ENCODE measurements at places on chromosomes 6 and 20. TPM values are rescaled to one million over a fixed set of nuclear protein-coding genes. Genes with fewer than 3 reads are reported as not detected.

- no peak for DNase-seq
These were observed 82.7 kb upstream of the FABP7 start for GRCh38 chr6:122696853-122697252.

AP5S1 gene
- 10.6 TPM for polyA plus RNA-seq

FAM83C gene
- polyA plus RNA-seq = not detected

- DNase-seq = peak; percentile 46
These were observed 26.5 kb downstream of the BCKDHB start for GRCh38 chr6:80133020-80133419.

DNA sequence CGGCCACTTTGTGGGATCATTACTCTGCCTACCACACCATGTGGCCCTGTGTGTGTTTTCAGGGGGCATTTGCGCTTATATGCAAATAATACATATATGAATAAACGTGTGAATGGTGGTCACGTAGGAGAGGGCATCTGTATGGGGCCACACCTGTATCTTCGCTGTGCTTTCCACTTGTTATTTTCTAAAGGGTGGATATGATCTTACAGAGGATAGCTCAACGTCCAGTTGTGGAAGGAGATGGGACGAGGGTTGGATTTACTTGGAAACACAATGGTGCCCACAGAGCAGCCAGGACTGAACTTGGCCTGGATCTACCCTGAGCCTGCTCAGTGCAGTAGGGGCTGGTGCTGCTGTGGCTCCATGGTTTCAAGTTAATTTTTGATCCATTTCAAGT, 93.3 kb downstream of the YTHDF1 start:
- no peak for DNase-seq

- DNase-seq = no peak
These were observed 2.6 kb downstream of the TRERF1 start for GRCh38 chr6:42448927-42449659.

JPH2 gene
- 1.4 TPM for polyA plus RNA-seq

PI16 gene
- 0.95 TPM for polyA plus RNA-seq

DNA sequence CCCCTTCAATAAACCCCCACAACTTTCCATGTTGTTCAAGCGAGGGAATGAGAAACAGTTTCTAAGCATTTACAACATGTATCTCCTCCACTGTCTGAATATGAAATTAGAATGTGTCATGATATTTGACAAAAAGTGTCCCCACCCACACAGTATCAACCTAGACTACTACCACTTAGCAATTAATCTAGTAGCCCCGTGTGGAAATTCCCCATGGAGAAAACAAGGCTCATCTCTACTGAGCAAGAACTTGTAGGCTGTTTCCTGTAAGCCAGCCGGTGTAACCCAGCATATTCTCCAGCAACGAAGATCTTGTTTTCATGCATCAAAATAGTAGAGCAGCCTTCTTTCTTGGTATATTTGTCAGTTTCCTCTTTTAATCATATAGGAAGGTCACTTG, 115.0 kb downstream of the IRF4 start:
- no peak for DNase-seq

EFHC1 gene
- 88.3 TPM for polyA plus RNA-seq

Measured in left kidney (tissue), 8 donors.